Stimulated activated CD8-positive, alpha-beta memory T cell treated with anti-CD3 and anti-CD28 coated beads, Interleukin-7, amount 100 ng/mL, for 24 hours (primary cell): ENCODE measurements at places on chromosomes 4 and X.

GRCh38 chr4:82429728-82430192 is 502 bp downstream of the HNRNPDL start:
- no peak for DNase-seq

DNA sequence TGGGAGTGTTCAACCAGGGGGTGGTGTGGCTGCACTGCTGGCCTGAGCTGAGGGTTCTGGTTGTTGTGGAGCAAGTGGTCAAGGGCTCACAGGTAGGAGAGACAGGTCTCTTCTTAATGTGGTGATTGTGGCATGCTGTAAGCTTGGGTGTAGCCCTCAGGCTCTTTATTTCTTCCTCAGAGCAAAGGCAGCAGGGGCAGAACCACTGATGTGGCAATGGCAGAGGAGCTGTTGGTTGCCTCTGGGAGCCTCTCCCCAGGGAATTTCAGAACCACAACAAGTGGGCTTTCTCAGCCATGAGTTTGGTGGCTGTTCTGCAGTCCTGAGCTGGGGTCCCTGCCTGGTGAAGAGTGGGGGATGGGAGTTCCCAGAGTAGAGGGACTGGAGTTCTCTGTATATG is 1017.2 kb downstream of the SH3BGRL start:
- DNase-seq = no peak

DNA sequence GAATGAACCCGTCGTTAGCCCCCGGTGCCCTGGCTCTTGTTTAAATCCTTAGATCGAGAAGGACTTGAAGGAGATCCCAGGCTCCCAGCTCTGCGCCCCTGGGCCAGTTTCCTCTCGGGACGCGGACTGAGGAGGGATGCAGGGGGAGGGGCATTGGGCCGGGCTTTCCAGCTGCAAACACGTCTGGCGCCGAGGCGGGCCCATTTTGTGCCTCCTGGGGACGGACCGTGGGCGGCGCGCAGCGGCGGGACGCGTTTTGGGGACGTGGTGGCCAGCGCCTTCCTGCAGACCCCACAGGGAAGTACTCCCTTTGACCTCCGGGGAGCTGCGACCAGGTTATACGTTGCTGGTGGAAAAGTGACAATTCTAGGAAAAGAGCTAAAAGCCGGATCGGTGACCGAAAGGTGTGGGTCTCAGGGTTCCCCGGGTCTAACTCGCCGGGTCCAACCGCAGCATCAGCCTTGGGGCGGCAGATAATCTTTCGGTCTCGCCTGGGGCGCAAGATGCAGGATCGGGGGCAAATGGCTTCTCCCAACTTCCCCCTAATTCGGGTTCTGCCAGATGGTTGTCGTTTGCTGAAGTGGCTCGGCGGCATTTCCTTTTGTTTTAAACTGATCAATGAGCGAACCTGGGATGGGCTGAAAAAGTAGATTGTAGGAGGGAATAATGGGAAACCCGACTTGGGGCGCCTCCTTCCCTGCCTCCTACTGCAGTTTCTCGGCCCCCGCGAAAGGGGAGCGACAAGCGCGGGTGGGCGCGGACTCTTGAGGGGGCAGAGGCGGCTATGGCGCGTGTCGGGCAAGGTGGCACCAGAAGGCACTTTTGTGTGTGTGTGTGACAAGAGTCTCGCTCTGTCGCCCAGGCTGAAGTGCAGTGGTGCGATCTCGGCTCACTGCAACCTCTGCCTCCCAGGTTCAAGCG is 2.9 kb downstream of the PDGFRA start:
- no peak for DNase-seq

DNA sequence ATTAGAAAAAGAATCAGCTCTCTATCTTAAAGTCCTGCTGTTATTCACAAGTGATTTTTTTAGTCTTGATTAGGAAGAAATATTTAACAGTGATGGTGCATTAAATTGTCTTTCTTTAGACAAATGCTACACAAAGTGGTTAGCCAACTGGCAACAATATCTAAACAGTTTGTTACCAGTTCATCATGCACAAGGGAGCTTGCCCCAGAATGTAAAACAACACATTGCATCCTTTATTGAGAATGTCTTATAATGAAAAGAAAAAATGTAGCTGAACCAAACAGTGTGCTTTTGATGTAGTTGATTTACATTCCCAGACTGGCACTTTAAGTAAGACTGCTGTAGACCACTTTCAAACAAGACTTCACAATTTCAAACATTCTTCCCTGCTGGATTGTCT is 34.1 kb upstream of the NAA11 start:
- DNase-seq = no peak

DNA sequence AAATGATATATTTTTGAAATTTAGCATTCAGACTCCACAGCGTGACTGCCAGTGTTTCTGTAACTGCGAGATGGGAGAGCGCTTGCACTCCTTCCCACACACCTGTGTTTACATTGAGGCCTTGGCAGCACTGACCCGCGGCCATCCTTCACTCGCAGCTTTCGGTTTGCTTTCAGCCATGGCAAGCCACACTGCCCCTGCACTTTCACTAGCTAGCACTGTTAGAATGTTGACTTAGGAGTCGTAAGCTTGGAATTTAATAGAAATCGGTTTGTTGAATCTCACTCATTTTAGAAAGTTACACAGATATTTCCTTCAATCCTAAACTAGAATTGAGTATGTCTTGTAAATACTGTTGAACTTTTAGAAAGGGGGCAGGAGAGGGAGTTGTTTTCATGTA is 136.2 kb downstream of the CFAP299 start:
- no peak for DNase-seq

- DNase-seq = no peak
Observed at GRCh38 chrX:24619647-24620046, 27.5 kb downstream of the PCYT1B start.

GRCh38 chrX:1667566-1667965 is 52.7 kb downstream of the ASMT start:
- DNase-seq = no peak
